ENCODE measurements at places on chromosomes 12 and 14. TPM values are rescaled to one million over a fixed set of nuclear protein-coding genes. Genes with fewer than 3 reads are reported as not detected.

DNA sequence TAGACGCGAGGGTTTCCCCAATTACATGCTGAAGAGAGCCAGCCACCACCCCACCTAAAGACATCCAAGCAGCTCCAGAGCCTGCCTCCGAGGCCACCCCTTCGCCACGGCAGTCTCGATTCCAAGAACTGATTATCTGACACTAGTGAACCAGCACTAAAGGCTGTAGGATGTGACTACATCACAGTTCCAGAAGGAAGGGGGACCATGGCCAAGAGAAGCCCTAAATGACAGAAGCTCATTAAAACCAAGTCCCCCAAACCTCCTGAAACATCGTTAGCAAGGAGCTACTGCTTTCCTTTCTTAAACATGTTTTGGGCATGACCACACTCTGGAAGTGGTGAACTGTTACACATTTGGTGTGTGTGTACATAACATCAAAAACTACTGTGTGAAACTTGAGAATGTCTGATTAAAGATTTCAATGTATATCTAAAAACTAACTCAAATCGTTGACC is 88.2 kb downstream of the DUSP16 start:
- no peaks in the 10 kb centered on the region for H3K27me3 ChIP-seq
- no peak overlapping the region for H3K4me3 ChIP-seq
- no peak overlapping the region for H3K27ac ChIP-seq
- no peaks in the 10 kb centered on the region for H3K36me3 ChIP-seq

DNA sequence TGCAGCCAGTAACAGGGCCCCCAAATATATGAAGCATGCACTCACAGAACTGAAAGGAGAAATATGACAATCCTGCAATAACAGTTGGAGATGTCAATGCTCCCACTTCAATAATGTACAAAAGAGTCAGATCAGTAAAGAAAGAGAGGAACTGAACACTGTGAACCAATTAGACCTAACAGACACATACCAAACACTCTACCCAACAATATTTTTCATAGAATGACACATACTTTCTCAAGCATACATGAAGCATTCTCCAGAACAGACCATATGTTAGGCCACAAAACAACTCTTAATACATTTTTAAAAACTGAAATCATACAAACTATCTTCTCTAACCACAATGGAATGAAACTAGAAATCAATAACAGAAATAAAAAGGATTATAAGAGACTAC is 80.2 kb downstream of the ELK3 start:
- H3K36me3 ChIP-seq: peaks cover under 1% of the 10 kb centered on the region
- no peak for DNase-seq
- no peaks in the 10 kb centered on the region for H3K27me3 ChIP-seq

DNA sequence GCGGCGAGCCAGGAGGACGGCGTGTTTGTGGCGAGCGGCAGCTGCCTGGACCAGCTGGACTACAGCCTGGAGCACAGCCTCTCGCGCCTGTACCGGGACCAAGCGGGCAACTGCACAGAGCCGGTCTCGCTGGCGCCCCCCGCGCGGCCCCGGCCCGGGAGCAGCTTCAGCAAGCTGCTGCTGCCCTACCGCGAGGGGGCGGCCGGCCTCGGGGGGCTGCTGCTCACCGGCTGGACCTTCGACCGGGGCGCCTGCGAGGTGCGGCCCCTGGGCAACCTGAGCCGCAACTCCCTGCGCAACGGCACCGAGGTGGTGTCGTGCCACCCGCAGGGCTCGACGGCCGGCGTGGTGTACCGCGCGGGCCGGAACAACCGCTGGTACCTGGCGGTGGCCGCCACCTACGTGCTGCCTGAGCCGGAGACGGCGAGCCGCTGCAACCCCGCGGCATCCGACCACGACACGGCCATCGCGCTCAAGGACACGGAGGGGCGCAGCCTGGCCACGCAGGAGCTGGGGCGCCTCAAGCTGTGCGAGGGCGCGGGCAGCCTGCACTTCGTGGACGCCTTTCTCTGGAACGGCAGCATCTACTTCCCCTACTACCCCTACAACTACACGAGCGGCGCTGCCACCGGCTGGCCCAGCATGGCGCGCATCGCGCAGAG is 873 bp downstream of the PLXNC1 start:
- H3K4me3 ChIP-seq: peak overlapping the region; percentile 79
- no peaks in the 10 kb centered on the region for H3K36me3 ChIP-seq
- no peak overlapping the region for H3K27ac ChIP-seq

DNA sequence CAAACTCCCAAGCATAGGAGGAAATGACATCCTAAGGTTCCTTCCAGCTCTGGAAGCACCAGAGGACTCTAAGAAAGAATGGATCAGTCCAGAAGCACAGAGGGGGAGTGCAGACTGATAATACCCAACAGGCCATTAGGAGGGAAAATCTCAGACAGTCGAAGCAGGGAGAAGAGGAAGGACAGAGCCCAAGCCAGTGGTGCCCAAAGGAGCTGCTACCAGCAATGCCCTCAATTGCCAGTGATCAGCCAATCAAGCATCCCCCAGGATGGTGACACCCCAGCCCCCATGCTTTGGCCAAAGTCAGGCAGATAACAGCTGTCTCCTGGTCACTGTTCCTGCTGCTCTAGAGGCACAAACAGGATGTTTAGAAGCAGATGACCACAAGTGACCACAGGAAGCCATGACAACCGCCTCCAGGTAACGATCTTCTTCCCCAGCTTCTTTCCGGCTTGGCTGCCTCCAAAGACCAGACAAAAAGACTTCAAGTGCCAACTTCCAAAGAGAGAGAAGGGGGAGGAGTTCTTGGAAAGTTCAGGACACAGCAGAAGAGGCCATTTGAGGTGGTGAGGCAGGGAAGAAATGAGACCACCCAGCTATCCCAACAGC is 16.2 kb downstream of the PXN start:
- no peaks in the 10 kb centered on the region for H3K27me3 ChIP-seq
- H3K36me3 ChIP-seq: no peaks in the 10 kb centered on the region
- no peak overlapping the region for H3K27ac ChIP-seq
- no peak overlapping the region for H3K4me3 ChIP-seq
- DNase-seq: no peak

Gene CATSPERB
- not detected for total RNA-seq

GRCh38 chr14:103833711-103834110 is 13.7 kb downstream of the PPP1R13B start:
- H3K4me1 ChIP-seq: no peaks in the 10 kb centered on the region
- no peaks in the 10 kb centered on the region for H3K27me3 ChIP-seq
- H3K4me3 ChIP-seq: no peak overlapping the region
- DNase-seq: no peak
- H3K27ac ChIP-seq: no peak overlapping the region

Gene KRT85
- not detected for total RNA-seq

GRCh38 chr12:32475724-32476123 is 76.4 kb downstream of the FGD4 start:
- H3K27ac ChIP-seq: no peak overlapping the region
- DNase-seq: no peak
- no peak overlapping the region for H3K4me3 ChIP-seq
- H3K36me3 ChIP-seq: no peaks in the 10 kb centered on the region
- H3K27me3 ChIP-seq: no peaks in the 10 kb centered on the region

- H3K36me3 ChIP-seq: no peaks in the 10 kb centered on the region
- DNase-seq: no peak
- no peak overlapping the region for H3K27ac ChIP-seq
- no peaks in the 10 kb centered on the region for H3K4me1 ChIP-seq
- no peaks in the 10 kb centered on the region for H3K27me3 ChIP-seq
- H3K4me3 ChIP-seq: no peak overlapping the region
These were observed 280.6 kb downstream of the NRXN3 start for GRCh38 chr14:78450669-78451318.

Data from neural progenitor cell (in vitro differentiated cells).